ENCODE measurements at places on chromosomes 2 and 18.

DNA sequence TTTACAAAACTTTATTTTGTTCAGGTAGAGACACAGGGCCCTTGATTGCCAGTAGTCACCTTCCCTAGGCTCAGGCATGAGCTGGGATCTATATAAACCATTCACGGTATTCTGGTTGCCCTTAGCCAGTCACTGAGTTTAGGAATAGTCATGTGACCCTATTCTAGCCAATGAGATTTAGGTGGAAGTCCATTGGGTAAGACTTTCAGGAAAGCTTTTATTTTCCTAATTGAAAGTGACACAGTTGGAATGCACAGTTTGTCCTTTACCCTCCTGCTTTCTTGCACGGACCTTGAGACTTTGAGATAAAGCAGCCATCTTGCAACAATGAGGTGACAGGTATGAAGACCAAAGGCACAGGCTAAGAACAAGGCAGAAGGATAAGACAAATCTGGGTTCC lies 21.5 kb downstream of the SLC4A5 start:
- no peak for DNase-seq

DNA sequence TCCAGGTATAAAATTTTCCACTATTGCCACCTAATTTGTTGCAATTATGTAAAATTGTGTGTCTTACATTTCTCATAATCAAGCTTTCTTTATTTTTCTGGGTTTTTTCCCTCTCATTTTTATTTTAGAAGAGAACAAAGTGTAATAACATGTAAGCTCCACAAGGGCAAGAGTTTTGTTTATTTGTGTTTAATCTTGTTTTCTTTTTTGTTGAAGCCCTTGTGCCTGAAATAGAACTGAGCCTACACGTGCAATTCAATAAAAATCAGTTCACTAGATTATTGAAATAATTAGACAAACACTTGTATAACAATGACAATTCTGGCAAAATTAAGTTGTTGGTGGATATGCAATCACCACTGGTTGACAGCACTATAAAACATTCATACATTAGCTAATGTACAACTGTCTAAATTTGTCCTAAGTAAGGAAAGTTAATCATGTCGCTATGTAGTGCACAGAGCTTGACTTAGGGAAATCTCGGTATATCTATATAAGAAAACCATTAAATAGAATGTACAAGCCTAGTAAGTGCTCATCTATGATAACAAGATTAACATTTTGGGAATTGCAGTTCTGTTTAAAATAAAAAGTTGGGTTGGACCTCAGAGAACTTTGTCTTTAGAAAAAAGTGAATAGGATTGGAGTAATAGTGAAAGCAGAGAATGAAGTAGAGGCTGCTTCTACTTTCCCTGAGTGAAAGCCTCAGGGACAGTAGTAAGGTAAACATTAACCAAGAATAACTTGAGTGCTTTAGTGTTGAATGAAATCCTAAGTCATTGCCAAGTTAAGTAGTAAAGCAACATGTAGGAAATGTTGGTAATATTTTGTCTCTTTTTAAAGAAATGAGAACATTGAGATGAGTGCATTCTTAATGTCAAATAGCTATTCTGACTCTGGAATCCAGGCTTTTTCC lies 37.4 kb upstream of the NOL4 start:
- no peak for DNase-seq

DNA sequence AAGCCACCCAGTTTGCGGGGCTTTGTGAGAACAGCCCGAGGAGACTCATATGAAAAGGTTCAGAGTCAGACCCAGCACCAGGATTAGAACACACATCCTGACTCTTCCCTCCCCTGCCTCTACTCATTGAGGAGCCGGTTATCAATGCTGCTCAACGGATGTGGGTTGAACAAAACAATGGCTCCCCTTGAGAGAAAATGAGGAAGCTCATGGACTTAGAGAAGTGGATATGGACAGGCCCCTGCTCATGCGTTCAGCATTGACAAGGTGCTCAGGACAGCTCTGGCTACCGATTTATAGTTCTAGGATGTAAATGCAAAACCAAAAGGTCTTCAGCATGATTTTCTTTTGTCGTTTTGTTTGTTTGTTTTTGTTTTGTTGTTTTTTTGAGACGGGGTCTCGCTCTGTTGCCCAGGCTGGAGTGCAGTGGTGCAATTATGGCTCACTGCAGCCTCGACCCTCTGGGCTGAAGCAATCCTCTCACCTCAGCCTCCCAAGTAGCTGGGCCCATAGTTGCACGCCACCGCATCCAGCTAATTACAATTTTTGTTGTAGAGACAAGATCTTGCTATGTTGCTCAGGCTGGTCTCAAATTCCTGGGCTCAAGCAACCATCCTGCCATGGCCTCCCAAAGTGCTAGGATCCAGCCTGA lies 32.0 kb upstream of the AGAP1 start:
- no peak for DNase-seq

DNA sequence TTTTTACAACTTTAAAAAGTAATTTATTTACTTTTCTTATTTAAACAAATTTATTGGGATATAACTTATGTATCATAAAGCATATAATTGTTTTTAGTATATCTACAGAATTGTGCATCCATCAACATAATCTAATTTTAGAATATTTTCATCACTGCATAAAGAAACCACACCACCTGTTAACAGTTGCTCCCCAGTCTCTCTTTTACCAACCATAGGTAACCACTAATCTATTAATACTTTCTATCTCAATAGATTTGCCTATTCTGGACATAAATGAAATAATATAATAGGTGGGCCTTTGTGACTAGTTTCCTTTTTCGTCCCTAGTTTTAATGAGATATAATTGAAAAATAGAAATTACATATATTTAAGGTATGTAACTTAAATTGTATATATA lies 90.6 kb downstream of the ADAM23 start:
- DNase-seq = no peak

DNA sequence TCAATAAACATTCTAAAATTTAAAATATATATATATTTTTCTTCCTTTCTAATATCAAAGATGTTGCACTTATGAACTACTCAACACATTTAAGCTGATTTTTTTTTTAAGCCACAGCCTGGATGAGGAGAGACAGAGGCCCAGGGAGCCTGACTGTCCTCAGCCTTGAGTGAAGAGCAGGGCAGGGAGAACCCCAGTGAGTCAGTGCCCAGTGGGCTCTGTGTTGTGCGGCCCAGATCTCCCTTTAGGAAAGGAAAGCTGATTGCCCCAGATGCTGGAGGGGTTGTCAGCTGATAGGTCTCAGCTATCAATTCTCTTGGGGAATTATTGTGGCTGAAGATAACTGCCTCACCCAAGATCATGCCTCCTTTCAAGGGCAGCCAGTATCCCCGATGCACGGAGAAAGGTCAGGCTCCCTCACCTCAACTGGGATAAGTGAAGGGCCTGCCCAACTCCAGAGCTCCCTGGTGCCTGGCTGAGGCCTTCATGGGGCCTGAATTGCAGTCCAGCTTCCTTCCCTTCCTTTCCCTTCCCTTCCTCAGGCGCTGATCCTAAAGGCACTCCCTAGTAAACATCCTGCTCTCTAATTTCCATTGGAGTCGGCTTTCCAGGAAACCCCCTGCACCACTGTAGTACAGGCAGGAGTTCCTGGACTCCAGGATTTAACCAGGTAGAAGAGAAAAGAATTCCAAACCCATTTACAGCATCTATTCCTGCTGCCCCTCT lies 106.9 kb upstream of the ATL2 start:
- no peak for DNase-seq

- no peak for DNase-seq
Measured at GRCh38 chr2:101806123-101806522, 108.6 kb downstream of the MAP4K4 start.

GRCh38 chr18:45243340-45244110 lies 371.8 kb upstream of the SLC14A2 start:
- no peak for DNase-seq

DNA sequence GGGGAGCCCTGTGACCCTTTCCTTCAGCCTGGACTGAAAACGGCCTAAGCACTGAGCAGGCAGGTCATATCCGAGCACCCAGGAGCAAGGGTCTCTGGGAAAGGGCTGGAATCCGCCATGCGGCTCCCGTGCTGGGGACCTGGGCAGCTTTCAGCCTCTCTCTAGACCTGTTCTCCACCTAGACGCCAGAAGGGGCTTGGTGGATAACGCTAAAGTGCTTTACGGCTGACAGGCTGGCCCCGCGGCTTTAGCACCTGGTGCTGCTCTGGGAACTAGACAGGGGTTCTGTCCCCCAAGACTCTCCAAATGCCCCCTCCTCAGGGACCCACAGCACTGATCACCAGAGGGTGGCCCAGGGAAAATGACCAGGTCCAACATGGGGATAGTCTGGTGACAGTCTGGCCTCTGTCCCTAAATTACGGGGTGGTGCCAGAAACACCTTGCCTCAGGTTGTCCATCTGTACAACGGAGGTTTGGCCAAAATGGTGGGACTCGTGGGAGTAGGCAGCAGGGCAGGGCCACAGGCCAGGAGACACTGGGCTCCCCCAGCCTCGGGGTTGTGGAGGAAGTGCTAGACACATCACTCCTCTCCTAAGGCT lies 13.0 kb downstream of the SDC1 start:
- DNase-seq = no peak

- DNase-seq = no peak
Measured at GRCh38 chr2:234240917-234241316, 190.4 kb downstream of the SPP2 start.

DNA sequence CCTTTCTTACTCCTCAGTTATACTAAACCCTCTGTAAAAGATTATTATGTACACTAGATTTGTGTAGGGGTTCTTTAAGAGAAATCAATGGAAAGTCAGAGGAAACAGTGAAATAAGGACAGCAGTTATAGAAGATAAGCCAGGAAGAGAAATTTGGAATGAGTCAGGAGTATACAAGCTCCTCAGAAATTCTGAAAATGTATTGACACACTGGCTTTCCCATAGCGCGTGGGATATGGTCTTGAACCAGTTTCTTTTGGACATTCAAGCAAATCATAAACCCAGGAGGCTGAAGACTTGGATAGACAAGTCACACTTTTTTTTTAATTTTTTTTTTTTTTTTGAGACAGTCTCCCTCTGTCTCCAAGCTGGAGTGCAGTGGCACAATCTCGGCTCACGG lies 316.1 kb upstream of the MMADHC start:
- no peak for DNase-seq

DNA sequence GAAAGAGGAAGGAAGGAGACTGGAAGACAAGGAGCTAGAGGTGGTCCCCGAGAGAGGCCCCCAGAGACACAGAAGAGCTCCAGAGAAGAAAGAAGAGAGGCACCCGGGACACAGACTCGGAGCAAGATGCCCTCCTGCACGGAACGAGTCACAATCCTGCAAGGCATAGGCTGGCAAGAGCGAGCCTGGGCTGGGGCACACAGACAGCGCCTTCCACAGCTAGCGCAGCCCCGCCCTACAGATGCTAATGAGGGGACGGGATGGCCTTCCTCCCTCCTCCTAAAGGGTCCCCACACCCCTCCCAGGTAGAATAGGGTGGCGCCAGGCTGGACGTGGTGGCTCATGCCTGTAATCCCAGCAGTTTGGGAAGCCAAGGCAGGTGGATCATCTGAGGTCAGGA lies 19.8 kb upstream of the GPR17 start:
- no peak for DNase-seq

DNA sequence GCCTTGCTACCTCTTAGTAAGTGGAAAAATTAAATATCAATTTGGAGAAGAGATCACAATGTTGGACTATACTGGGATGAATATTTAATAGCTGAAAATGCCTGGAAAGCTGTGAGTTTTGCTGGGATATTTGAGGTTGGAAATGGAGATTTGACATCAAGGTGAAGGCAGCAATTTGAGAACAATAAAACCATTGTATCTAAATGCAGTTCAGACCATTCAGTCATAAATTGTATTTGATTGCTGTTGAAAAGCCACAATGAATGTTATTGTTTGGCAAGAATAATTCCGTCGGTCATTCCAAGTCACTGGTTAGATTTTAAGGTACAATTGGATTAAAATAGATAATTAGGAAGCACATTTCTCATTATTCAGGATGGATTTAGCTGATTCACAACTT lies 325.6 kb downstream of the HRH4 start:
- DNase-seq = no peak

DNA sequence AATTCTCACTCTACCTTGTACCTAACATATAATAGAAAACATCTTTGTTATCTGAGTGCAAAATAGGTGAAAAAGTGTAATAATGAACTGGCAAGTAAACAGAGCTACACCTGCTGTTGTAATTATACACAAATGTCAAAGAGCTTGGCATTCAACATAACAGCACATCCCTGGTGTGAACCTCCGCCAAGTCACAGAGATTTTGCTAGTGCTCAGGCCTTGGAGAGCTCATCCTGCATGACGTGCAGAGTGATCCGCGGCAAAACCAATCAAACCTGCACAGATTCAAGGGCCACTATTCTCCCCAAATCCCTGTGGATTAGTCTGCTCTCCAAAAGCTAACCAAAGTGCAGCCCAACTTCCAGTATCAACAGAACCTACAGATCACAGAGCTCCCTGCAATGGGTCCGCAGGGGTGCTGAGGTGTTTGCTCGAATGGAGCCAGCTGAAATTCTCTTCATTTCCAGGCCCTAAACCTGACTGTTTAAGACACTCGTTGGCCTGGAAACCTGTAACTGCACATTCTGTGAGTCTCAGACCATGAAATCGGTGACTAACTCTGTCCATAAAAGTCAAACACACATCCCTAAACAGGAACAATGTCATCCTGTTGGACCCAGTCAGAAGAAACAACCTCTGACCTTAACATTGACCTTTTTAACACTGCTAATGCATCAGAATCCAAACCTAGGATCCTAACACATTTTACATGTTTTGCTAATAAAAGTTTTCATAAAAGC lies 111.8 kb downstream of the EPB41L3 start:
- no peak for DNase-seq

GRCh38 chr2:174846218-174846617 lies 81.9 kb upstream of the CHRNA1 start:
- DNase-seq = no peak

DNA sequence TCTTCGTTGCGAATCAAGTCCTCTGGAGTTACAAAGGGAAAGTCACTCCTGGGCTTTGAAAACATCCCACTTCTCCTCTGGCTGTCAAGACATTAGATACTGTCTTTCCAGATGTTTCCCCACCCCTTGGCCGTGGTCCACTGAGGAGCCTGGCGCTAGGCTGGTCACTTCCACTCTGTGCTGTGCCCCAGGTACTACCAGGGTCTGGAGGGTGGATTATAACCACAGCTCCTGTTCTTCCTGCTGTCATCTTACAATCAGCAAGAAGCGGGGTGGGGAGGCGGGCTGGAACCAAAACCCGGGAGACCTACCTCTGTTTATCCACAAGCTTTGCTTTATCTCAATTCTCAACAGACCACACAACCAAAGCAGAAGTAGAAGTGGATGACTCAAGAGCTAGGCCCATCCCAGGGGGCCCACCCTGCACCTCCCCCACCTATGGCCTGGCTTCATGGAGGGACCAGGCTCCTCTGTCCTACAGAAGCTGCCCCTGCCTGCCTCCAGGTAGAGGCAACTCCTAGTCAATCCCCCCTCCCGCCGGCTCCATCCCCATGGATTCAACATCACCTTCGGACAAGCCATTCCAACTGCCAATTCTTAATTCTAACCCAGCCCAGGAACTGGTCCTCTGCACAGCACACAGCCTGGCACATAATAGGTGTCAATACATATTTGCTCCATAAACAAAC lies 17.8 kb downstream of the SMAD7 start:
- DNase-seq = no peak

Measured in stimulated activated CD8-positive, alpha-beta memory T cell treated with anti-CD3 and anti-CD28 coated beads, Interleukin-4, amount 100 ng/mL, for 48 hours (primary cell).